Gastroesophageal sphincter (tissue), 4 donors: ENCODE measurements at places on chromosomes 3 and 15. TPM values are rescaled to one million over a fixed set of nuclear protein-coding genes. Genes with fewer than 3 reads are reported as not detected.

The NANOGP8 gene
- 4.0 TPM for total RNA-seq

The CNTN6 gene
- not detected for total RNA-seq

The SHC4 gene
- 4.2 TPM for total RNA-seq

The WNT7A gene
- 0.13 TPM for total RNA-seq

The SLC22A13 gene
- total RNA-seq: 1.3 TPM

- no peak for ATAC-seq
Measured at GRCh38 chr3:185677146-185677829, 91.2 kb downstream of the SENP2 start.

- no peak for ATAC-seq
Measured at GRCh38 chr3:149654188-149654601, 3.6 kb downstream of the WWTR1 start.

DNA sequence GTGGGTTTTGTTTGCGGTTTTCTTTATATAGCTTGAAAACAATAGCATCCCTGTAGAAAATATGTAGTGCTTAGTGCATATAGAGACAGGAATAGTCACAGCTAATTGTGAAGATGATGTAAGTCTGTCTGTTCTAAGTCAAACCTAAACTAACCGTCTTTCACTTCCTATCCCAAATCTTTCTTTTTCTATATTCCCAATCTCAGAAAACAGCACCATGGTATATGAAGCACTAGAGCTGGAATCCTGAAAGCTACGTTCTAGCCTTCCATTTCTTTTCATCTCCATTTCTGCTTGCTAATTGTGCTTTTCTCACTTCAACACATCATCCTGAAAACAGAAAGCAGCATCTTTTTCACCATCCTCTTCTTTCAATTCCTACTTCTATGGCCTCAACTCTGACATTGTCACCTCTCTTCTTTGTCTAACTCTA is 1235.5 kb downstream of the ROBO2 start:
- no peak for ATAC-seq

- no peak for ATAC-seq
Measured at GRCh38 chr15:96331144-96331944, 844 bp downstream of the NR2F2 start.

GRCh38 chr3:33114622-33115023 is 809 bp downstream of the CRTAP start:
- ATAC-seq: no peak

DNA sequence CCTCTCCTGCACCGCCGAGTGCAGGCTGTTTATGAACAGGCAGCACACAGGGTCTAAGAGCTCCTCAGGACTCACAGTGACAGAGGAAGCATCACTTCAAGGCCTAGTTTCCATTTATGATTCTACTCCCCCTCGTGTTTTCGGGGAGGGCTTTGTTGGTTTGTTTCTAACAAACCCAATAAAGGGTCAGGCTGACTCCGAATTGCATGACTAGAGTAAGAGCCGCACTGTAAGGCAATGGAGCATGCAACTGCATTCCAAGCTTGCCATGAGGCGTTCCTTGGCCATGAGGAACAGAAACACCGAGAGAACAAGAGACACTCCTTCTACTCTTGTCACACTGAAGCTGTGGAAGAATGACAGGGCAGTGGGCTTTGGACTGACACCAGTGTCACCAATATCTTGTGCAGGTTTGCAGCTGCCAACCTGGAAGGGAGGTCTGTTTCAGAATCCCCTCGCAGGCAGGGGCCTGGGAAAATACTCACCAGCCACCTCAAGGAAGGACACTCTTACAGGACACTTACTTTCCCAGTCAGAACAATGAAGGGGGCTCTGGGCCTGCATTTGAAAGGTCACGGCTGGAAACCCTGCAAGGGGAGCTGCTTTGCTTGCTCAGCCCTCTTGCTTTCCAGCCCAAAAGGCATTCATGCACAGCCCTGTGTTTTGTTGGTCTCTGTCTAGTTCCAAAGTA is 96.8 kb downstream of the ADAMTS17 start:
- ATAC-seq: no peak

- ATAC-seq: no peak
Measured at GRCh38 chr15:36951731-36952247, 148.6 kb downstream of the MEIS2 start.

- ATAC-seq: peak; percentile 87
Measured at GRCh38 chr3:71930056-71930991, 145.4 kb upstream of the PROK2 start.

- ATAC-seq: peak; percentile 49
Measured at GRCh38 chr15:39919748-39920509, at the start of gene GPR176. TSS of gene GPR176 (minus strand) at chr15:39920266. CDS start at chr15:39920026, 240 bp downstream.

DNA sequence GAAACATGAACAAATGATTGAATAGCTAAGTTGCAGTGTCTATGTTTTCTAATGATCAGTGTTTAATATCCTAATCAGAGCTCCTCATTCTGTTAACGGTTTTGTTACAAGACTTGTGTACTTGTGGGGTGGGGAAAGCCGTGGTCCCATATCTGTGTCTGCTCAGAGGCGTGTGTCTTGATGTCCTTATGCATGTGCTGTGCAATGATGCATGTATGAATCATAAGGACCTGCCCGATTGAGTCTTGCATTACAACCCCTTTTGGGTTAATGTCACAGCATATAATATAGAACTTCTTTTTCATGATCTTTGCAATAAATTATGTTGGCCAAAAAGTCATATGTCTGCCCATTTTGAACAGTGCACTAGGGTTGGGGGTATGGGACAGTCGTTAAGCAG is 233.4 kb downstream of the ITPR1 start:
- no peak for ATAC-seq

DNA sequence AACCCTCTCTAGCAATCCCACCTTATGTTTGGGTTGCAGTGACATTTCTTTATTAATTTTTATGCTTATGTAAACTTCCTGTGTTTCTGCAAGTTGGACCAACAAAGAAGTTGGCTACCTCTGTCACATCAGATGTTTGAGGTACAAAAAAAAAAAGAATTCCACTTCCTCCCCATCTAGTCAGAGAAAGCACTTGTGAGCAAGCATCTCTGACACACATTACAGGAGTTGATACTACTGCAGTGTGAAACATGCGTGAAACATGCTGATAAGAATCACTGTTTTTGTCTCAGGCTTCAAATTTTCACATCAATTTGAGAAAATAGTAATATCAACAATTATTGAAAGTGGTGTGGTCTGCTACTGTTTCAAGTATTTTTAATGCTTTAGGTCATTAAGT is 1.3 kb downstream of the SCAANT1 start:
- ATAC-seq: no peak

- ATAC-seq: no peak
Measured at GRCh38 chr3:66019896-66020295, 18.8 kb downstream of the MAGI1 start.
